Germinal center (tissue), 1 donor: ENCODE measurements at places on chromosomes 12 and 14.

DNA sequence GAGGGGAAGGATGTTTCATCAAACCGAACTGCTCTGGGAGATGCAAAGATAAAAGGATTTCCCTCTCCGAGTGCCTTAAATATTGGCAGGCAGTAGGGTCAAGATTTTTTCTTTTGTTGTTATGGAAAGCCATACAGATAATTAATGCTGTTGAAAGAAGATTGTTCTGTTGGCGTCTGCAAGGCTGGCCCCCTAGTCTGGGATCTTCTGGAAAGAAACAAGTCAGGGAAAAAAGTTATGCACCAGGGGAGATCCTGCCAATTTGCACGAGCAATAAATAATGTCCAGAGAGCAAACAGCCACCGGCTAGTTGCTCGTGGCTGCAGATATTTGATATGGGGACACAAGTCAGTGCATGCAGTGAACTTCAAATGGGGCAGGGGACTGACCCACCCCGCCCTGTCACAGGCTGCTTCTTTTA lies 202.1 kb upstream of the MYL2 start:
- no peak for DNase-seq

GRCh38 chr14:21882226-21882625 lies 208.6 kb upstream of the OR4E1 start:
- no peak for DNase-seq

DNA sequence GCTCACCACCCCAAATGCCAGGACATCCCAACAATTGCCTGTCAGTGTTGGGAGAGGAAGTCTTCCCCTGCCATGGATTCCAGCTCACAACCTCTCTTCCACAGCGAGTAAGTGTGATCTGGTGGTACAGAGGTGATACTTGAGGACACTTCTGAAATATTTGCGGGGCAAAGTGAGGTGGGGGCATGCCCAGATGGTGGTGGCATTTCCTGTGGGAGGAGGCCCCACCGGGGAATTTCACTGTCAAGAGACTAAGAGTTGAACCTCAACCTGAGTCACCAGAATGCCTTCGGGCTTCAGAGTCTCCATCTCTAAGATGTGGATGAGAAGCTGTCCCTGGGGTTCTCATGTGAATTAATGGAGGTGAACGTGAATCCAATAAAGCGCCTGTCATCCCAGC lies 122.3 kb upstream of the RFLNA start:
- no peak for DNase-seq

GRCh38 chr12:116631619-116632018 lies 72.4 kb downstream of the MAP1LC3B2 start:
- DNase-seq = no peak

DNA sequence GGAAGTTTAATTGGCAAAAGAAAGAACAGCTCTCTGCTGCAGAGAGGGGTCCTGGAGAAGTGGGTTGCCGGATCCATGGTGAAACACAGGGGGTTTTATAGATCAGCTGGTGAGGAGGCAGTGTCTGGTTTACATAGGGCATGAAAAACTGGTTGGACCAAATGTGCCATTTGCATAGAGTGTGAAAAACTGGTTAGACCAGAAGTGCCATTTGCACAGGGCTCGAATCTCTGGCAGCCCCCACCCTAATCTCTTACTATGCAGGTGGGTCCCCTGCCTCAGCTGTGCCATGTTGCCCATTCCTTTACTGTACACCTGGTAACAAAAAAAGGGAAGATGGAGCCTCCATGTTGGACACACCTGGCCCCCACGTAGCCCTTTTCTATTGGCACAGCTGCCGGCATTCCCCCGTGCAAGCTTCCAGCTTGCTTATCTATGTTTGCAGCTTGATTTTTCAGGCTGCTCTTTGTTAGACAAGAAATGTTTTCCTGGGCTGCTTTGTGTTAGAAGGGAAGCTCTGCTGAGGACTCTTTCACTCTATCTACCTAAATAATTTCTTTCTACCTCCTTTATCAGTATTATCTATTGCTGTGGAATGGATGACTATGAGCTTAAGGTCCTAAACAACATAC lies 61.1 kb upstream of the TMEM132D start:
- DNase-seq = no peak

GRCh38 chr14:80275208-80275850 lies 64.0 kb upstream of the DIO2 start:
- DNase-seq = no peak
